ENCODE measurements at places on chromosomes 6 and 20. TPM values are rescaled to one million over a fixed set of nuclear protein-coding genes. Genes with fewer than 3 reads are reported as not detected.

SNAI1 gene
- polyA plus RNA-seq, result 15.2 TPM

UBE2J1 gene
- polyA plus RNA-seq, result 57.7 TPM

TREM1 gene
- not detected for polyA plus RNA-seq

WFDC12 gene
- not detected for polyA plus RNA-seq

WFDC10B gene
- polyA plus RNA-seq, result not detected

VWA7 gene
- polyA plus RNA-seq, result 8.1 TPM

SLC22A2 gene
- 9.2 TPM for polyA plus RNA-seq

BPIFB2 gene
- polyA plus RNA-seq, result not detected

ELOVL2 gene
- polyA plus RNA-seq, result 9.6 TPM

Data from left renal cortex interstitium (tissue), 4 donors.